ENCODE measurements at places on chromosomes 5 and 9.
A peak's percentile ranks its signal among the peaks of the same experiment; 100 is the strongest.

DNA sequence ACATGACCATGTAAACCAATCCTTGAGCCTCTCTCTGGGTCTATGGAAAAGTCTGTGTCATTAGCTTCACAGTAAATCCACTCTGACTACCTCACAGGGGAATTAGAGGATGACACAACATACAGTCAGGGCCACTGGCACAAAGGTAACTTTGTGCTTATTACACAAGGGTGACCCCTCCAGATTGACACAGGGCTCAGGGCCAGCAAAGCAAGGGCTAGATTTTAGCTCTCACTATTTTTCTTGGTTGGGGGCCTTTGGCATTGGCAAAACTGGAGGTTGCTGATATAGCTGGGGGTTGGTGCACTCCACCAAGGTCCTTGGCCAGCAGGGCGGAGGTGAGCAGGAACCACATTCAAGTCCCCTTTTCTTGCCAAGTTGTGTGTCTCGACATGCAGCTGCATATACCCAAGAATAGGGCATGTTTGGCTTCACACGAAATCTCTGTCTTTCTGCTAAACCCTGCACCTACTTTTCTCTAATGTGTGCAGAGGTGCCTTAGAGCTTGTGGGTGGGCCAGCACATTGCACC lies 15.2 kb upstream of the OSMR start:
- DNase-seq, result no peak

DNA sequence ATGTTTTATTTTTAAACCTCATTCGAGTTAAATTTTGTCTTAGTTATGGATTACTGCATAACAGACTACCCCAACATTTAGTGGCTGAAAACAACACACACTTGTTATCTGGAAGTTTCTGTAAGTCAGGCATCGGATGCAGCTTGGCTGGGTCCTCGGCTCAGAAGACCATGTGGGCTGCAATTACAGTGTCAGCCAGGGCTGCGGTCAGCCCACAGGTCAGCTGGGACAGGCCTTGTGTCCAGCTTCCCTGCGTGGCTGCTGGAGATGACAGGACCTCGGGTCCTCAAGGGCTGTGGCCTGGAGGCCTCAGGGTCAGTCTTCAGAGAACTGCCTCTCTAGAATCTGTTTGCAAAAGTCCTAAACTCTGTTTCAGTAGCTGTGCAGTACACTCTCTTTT lies 219.0 kb upstream of the IRX1 start:
- no peak for DNase-seq

- no peak for DNase-seq
Observed at GRCh38 chr9:16363916-16364315, 506.6 kb downstream of the BNC2 start.

- DNase-seq, result no peak
Observed at GRCh38 chr5:15834596-15835245, 334.7 kb downstream of the FBXL7 start.

DNA sequence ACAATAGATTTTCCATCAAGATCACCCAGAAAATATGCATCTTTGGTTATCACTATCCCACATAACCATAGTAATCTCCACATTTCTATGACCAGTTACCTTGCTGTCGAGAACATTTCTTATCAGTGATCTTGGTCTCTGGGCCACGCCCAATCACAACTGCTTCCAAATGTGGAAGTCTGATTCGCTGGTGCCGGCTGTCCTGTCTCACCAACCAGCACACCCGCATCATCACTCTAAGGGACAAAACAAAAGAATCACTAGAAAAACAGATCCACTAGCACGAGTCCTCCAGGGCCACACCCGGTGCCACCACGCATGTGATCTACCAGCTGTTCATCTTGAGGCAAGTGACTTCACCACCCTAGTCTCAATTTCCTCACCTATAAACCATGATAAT lies 11.8 kb downstream of the APTX start:
- DNase-seq, result no peak

GRCh38 chr9:95954940-95955339 lies 79.4 kb downstream of the ERCC6L2 start:
- DNase-seq, result no peak

DNA sequence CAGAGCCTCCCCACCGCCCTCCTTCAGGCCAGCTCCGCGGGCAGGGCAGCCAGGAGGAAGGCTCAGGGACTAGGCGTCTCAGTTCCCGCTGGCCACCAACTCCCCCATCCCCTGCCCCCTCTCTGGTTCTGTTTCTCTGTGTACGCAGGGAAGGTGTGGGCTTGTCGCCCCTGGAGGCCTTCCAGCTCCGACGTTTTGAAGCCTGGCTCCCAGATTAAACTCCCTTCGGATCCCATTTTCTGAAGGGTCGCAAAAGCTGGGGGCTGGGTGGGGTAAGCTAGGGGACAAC lies 346 bp downstream of the ATOX1 start:
- no peak for DNase-seq

GRCh38 chr9:77909306-77909705 lies 122.3 kb downstream of the GNAQ start:
- no peak for DNase-seq

GRCh38 chr9:37582548-37583157 lies 6.5 kb upstream of the FBXO10 start:
- DNase-seq, result no peak

DNA sequence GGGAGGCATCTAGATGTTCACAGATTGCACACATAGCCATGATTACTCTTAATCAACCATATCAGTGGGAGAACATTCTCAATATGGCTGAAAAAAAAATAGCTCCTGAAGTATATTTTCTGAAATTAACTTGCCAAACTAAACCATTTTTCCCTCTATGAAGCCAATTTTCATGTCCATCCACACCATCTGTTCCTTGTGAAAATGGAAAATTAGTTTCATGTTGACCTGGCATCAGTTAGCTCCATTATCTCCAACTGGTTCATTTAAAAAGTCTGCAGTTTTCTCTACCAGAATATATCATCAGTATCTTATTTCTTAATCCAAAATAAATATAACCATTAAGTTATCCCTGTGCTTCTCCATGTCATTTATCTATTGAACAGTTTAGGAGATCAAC lies 138.8 kb upstream of the CDH10 start:
- DNase-seq, result no peak

DNA sequence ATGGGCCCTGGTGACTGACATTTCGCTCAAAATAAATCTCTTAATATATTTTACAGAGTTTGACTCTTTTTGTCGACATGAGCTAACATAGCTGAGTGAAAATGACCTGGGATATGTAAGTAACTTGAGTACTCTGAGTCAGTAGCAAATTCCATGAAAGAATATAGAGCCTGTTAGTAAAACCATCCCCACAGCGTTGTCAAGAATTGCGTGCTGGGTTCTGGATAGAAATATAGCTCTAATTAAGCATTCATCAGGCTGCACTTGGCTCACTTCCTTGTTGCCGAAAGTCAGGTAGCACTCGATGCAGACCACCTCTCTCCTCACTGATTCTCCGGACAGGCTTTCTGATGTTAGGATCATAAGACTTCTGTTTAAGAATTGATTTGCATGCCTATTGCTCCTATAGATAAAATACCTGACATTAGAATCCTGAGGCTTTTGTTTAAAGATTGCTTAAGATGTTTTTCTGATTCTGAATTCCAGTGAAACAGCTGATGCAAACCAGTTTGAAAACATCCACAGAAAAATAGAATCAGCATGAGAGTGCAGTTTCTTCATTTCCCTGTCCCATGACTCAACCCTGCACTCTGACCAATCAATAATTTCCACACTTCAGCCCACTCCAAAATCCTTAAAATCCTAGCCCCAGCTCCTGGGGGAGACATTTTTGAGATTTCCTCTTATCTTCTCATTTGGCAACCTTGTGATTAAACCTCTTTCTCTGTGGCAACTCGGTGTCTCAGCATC lies 310.6 kb downstream of the DIRAS2 start:
- no peak for DNase-seq

- DNase-seq, result no peak
Observed at GRCh38 chr5:139513852-139514485, 31.4 kb upstream of the STING1 start.

DNA sequence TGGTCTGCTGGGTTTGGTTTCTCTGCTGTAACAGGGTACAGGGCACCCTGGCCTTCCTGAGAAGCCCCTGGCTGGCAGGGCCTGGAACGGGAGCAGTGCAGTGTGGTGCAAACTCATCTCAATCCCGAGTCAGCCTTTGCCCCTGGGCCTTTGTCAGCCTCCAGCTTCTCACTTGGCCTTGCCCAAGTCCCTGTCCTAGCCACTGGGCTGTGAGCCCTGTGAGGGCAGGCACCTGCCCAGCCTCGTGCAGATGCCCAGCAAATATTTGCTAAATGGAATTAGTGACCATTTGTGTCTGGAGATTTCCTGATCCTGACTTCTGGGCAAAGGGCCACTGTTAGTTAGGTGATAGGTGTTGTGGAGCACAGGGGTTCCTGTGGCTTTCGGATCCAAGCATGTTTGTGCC lies 13.0 kb downstream of the RGS3 start:
- no peak for DNase-seq

GRCh38 chr5:169791251-169791650 lies 154.2 kb downstream of the DOCK2 start:
- DNase-seq, result no peak

- DNase-seq, result peak; percentile 13
Observed at GRCh38 chr5:141814064-141814964, 63.9 kb downstream of the PCDH1 start.

GRCh38 chr5:29795096-29795652 lies 1398.3 kb upstream of the CDH6 start:
- DNase-seq, result no peak

DNA sequence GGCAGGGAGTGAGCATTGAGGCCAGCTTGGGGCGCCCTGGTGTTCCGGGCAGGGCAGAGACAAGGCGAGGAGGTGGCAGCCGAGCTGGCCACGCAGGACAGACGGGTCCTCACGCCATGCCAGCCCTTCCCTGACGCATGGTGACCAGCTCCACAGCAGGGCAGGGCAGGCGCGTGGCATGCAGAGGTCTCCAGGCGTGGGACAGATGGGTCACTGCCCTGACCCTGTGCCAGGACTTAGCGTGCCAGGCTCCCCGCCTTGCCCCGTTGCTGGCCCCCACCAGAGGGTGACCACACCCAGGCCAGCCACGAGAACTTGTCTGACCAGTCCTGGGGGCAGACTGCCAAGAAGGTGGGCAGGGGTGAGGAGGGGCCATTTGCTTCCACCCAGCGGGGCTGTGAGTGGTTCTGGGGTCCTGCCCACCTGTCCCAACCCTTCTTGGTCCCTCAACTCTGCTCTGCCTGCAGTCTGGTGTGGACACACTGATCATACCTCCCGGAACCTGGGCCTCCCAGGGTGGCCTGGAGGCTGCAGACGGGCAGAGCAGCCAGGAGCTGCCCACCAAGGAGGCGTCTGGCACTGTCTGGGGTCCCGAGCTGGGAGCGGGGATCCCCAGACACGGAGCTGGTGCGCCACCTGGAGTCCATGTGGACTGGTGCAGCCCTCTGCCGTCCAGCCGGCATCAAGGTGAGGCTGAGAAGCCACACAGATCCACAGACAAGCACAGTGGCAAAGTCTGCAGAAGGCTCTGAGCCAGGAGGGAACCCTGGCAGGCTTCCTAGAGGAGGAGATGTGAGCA lies at the start of gene RNF224:
RNF224 (plus strand) TSS at position 449 of the 799 bp plus-strand sequence. CDS start 834 bp downstream, outside the sequence.
- peak; percentile 61 for DNase-seq

DNA sequence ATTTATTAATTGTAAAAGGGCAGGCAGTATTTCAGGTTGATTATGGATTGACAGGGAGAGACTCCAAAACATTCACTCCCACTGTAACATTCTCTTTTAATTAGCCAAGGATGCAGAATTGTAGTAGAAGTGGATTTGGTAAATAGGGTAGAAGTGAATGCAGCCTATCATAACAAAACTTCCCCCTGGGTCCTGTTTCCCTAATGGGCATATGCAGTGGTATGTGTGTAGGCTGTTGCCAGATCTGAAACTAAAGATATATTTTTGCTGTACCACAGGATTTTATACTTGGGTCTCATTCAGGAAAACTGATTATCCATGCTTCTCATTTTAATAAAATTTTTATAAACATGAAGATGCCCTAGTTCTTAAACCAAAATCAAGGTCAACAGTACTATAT lies 351.2 kb downstream of the KDM4C start:
- DNase-seq, result no peak
